ENCODE measurements at places on chromosomes 7 and 10. TPM values are rescaled to one million over a fixed set of nuclear protein-coding genes. Genes with fewer than 3 reads are reported as not detected.

The MYL10 gene
- total RNA-seq = not detected

The NEUROD6 gene
- total RNA-seq = not detected

The SCIN gene
- 0.27 TPM for total RNA-seq

The SPDYE2 gene
- 0.23 TPM for total RNA-seq

The PAX4 gene
- not detected for total RNA-seq

The HOXA9 gene
- total RNA-seq = not detected

The ADAMTS14 gene
- total RNA-seq = 0.04 TPM

The MPLKIP gene
- 38.5 TPM for total RNA-seq

The MLLT10 gene
- total RNA-seq = 40.1 TPM

The PON1 gene
- not detected for total RNA-seq

The CALML3 gene
- not detected for total RNA-seq
